ENCODE measurements at places on chromosomes 16 and 17.

DNA sequence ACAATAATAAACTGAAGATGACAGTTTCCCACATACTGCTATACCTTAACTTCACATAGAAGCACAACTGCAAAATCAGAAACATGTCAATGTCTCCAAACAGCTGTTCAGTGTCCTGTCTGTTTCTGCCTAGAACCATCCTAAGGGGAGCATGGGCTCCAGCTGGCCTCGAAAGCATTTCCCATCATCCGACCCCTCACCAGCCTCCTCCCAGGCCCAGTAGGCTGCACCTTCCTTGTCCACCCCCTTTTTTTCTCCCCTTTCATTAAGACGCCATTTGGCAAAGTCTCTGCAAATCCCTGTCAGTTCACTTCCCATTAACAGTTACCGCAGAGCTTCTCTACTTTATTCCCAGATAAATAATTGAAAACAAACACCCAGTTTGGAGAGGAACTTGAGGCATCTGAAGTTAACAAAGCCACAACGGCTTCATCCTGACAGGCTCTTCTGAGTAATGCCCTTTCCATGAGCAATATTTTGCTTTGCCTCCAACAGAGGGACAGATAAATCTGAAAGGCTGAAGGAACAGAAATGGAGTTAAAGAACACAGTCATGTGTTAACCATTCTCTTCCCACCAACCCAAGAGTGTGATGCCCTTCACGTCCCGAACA, 65.3 kb downstream of the SLC39A11 start:
- DNase-seq, result no peak

GRCh38 chr17:6700948-6701307, 12.2 kb downstream of the SLC13A5 start:
- no peak for DNase-seq

GRCh38 chr17:28716740-28717577, 709 bp downstream of the RAB34 start:
- DNase-seq, result no peak

- DNase-seq, result no peak
These were observed 14.9 kb downstream of the LDHD start for GRCh38 chr16:75101635-75102034.

DNA sequence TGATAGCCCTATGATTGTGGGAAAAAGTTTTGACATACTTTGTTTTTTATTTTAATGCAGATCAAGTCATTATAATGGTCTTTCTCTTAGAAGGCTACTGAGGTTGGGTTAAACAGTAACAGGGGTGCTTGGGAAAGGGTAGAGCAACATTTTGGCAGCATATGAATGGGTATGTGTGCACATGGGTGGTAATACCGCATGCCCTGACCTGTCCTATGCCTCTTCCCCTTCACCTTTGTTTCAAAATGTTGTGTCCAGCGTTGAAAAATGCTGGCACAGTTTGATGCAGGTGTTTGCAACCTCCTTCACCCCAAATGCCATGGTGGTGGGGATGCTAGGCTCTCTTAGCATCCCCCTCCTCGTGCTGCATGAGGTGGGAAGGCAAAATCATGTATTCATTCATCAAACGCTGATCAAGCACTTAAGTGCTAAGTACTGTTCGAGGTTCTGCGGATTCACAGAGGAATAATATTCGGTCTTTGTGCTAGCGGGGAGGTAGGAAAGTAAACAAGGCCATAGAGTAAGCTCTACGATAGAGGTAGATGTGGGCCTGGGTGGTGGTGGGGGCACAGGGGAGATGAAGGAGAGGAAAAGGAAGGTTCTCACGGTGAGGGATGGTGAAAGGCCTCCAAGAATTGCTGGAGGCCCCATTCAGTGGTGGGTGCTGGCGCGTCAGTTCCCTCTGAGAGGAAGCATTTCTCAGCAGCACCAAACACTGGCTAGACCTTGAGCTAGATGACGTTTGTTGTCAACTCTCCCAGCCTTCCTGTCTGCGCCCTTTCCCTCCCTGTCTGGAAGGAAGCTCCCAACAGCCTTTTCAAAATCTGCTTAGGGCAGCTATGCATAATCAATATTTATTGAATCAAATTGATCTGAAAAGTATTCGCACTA, 13.3 kb upstream of the MARCHF10 start:
- DNase-seq, result no peak
